ENCODE measurements at places on chromosomes 2 and 18.

DNA sequence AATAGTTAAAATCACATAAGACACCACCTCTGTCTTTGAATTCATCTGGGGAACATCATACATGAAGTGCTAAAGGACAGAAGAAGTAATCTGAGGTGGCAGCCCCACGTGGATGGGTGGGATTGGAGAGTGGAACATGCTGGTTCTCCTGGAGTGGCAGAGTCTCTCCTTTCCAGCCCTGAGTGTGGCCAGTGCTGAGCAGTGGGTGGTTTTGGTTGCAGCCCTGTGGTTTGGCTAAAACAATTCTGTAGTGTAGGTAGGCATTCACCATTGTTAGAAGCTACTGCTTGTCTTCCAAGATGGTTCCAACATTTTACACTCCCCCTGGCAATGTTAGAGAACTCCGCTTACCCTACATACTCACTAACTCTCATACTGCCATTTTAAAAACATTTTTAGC is 396.4 kb upstream of the MEX3C start:
- no peak for DNase-seq

DNA sequence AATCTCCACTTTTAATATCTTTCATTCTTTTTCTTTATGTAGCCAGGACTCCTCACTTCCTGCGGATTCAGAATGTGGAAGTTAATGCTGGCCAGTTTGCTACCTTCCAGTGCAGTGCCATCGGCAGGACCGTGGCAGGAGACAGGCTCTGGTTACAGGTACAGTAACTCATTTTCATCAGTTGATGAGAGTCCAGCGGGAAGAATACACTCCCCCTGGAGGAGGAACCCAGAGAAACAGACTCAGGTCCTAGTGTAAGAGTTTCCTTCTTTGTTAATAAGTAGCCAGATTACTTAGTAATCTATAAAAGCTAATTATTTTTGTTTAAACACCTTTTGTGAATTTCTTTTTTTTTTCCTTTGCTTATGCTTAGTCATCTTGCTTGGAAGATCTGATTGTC is 359.4 kb downstream of the PTPRM start:
- no peak for DNase-seq

GRCh38 chr2:84033347-84033974 is 425.6 kb downstream of the SUCLG1 start:
- DNase-seq, result no peak

DNA sequence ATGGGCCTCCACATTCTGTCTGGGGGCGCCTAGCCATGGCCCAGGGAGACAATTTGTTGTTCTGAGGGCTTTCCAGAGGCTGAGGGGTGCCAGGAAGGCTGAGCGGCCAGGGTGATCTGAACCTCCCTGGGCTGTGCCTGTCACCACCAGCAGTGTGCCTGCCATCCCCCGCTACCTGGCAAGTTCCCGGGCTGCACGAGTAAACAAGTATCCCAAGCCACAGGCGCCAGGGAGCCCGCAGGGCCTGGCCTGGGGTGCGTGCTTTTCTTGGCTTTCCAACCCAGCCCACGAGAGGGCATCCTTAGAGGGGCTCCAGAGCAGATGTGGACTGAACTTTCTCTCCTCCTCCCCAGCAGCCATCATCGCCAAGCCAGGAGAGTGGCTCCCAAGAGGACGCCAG is 35.1 kb upstream of the B3GNT7 start:
- no peak for DNase-seq

DNA sequence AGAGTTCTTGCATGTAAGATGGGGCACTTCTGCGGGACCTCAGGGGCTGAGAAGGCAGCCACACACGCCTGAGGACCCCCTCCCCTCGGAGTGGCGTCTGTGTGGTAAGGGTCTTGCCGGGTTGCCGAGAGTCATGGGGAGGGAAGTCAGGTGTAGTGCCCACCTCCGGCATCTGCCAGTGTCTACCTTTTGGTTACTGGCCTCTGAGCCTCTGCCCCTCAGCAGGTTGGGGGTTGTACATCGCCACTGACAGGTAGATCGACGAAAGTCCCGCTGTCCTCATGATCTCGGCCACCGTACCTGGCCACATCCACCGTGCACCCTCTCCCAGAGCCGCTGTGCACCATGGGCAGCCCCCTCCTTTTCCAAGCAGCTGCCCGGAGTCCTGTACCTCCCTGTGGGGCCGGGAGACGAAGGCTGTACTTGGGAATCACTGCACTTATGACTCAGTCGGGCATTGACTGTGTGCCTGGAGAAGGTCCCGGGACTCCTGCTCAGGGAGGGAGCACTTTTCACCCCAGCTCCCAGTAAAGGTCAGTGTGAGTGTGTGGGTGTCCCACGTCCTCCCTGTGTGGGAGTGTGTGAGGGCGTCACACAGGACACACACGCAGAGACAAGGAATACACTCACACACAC is 332.4 kb upstream of the MYT1L start:
- no peak for DNase-seq

- no peak for DNase-seq
Measured at GRCh38 chr18:43830947-43831346, 553.7 kb upstream of the SYT4 start.

DNA sequence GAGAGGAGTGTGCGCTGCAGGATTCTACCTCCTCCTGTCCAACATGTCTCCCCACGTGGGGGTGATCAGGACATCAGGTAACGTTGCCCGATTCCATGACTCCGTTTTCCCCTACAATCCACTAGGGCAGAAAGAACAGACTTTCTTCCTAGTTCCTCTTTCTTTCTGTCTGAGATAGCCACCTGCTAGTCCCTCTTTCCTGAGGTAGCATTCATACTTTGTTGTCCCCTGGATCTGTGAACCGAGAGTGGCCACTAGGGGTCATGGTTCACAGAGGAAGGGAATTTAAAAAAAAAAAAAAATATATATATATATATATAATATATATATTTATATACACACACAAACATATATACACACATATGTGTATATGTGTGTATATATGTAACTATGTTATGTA is 210.0 kb upstream of the ZNF521 start:
- DNase-seq, result no peak

- DNase-seq, result no peak
Measured at GRCh38 chr2:211453311-211453887, 897.0 kb downstream of the CPS1 start.

- DNase-seq, result no peak
Measured at GRCh38 chr2:139721411-139721995, 941.3 kb upstream of the NXPH2 start.

GRCh38 chr2:123656590-123656989 is 368.5 kb upstream of the CNTNAP5 start:
- DNase-seq, result no peak

- no peak for DNase-seq
Measured at GRCh38 chr2:234981197-234982095, 29.6 kb downstream of the SH3BP4 start.

- DNase-seq, result no peak
Measured at GRCh38 chr2:3179626-3180025, 198.0 kb downstream of the EIPR1 start.

GRCh38 chr2:36290306-36290856 is 65.2 kb upstream of the CRIM1 start:
- DNase-seq, result no peak

DNA sequence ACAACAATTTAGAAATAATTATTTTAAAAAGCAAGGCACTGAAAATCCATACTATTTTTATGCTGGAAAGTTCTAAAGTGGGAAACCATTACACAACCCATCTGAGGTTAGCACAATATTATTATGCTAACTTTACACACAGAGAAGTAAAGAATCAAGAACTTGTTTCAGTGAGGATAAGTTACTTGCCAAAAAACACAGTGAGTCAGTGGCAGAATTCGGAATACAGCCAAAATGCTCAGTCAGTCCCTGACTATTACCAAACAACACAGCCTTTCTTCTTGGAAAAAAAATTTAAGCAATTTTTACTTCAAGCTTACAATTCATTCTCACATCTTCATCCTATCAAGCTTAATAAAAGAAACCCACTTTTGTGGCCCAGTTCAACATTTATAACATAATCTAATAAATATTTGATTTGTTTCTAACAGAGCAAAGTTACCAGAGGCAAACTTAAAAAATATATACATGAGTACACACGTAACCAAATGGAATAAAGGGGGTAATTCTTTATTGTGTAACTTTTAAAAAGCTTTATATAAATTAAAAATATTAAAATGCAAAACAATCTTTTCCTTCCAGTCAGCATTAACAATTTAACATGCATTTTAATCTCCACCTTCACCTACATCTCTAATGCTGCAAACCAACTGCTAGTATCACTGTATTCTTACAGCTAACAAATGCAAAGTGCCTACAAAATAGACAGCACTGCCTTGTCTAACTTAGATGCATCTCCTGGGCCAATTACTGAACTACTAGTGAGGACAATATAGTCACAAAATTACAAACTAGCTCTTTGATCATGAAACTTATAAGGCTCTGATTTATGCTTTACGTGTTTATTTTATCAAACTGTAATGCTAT is 55.2 kb downstream of the CCDC88A start:
- peak; percentile 92 for DNase-seq

GRCh38 chr18:36066001-36066400 is 1.4 kb downstream of the RPRD1A start:
- DNase-seq, result no peak

- DNase-seq, result no peak
Measured at GRCh38 chr2:239220981-239221396, 179.8 kb downstream of the HDAC4 start.

GRCh38 chr2:215961981-215962380 is 51.4 kb downstream of the MREG start:
- DNase-seq, result no peak

GRCh38 chr2:117321816-117322215 is 492.7 kb upstream of the DDX18 start:
- DNase-seq, result no peak

DNA sequence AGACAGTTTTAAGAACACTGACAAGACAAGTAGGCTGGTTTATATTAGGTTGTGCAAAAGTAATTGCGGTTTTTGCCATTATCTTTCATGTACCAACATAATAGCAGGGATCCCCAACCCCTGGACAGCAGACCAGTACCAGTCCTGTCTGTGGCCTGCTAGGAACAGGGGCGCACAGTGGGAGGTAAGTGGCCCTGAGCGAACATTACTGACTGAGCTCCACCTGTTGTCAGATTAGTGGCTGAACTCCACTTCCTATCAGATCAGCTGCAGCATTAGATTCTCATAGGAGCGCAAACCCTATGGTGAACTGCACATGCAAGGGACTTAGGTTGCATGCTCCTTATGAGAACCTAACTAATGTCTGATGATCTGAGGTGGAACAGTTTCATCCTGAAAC is 921.9 kb downstream of the CCDC85A start:
- DNase-seq, result no peak

DNA sequence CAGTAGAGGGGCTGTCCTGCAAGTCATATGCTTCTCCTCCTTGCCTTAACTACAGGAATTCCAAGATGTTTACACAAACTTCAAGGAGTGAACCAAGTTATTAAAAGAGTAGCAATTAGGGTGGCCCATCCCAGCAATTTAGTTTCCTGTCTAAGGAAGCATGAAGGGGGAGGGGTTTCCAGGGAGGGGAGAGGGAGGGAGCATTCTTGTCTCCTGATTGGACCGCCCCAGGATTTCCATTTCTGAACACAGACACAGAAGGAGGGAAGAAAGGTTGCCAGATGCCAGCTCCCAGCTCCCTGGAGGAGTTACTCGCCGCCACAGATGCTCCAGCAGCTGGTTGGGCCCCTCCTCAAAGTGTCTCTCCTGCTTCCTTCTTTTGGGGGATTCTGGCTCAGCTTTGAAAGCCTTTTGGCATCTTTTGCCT is 107.6 kb downstream of the TRIB2 start:
- no peak for DNase-seq

- DNase-seq, result no peak
Measured at GRCh38 chr18:62683935-62684334, 31.4 kb upstream of the PHLPP1 start.

DNA sequence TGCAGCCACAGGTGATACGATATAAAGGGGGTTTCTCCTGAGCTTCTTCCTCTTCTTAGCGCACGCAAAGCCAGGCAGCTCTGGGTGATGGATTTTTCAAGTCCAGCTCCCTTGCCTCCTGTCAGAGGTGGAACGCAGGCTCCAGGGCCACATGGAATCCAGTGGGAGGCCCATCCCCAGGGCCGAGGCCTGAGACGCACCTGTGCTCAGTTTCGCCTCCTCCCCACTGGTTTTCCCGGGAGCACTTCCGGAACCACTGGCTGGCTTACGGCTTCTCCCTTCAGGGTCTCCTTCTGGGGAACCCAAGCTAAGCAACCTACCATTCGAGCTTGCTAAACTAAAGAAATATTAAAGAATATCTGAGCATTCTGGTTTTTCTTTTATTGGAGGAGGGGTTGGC is 63.6 kb downstream of the TRAPPC12 start:
- DNase-seq, result no peak

All from putamen (tissue), 1 donor.